ENCODE measurements at places on chromosomes 12 and 14.

- H3K4me1 ChIP-seq = no peaks in the 10 kb centered on the region
- no peak overlapping the region for H3K4me3 ChIP-seq
- no peaks in the 10 kb centered on the region for H3K36me3 ChIP-seq
- H3K27ac ChIP-seq = no peak overlapping the region
Observed at GRCh38 chr12:6987956-6988553, 17.3 kb downstream of the EMG1 start.

GRCh38 chr12:121580959-121581685, at the start of gene KDM2B:
TSS of gene KDM2B (minus strand) at chr12:121581023. CDS start at chr12:121580911, 112 bp downstream.
- no peaks in the 10 kb centered on the region for H3K27me3 ChIP-seq
- peaks cover 29% of the 10 kb centered on the region for H3K4me1 ChIP-seq
- no peak for DNase-seq

- H3K27ac ChIP-seq = no peak overlapping the region
- no peak for DNase-seq
- no peaks in the 10 kb centered on the region for H3K4me1 ChIP-seq
- no peaks in the 10 kb centered on the region for H3K27me3 ChIP-seq
- H3K4me3 ChIP-seq = no peak overlapping the region
Observed at GRCh38 chr12:89544022-89544421, 18.2 kb upstream of the POC1B start.

GRCh38 chr14:21093769-21094681, 4.4 kb downstream of the ZNF219 start:
- peaks cover 4% of the 10 kb centered on the region for H3K4me1 ChIP-seq
- DNase-seq = no peak
- H3K4me3 ChIP-seq = no peak overlapping the region
- H3K27me3 ChIP-seq = no peaks in the 10 kb centered on the region
- no peaks in the 10 kb centered on the region for H3K36me3 ChIP-seq
- H3K27ac ChIP-seq = no peak overlapping the region

- no peaks in the 10 kb centered on the region for H3K36me3 ChIP-seq
- no peaks in the 10 kb centered on the region for H3K27me3 ChIP-seq
- H3K4me3 ChIP-seq = no peak overlapping the region
- no peaks in the 10 kb centered on the region for H3K4me1 ChIP-seq
- H3K27ac ChIP-seq = no peak overlapping the region
Observed at GRCh38 chr12:2395354-2395977, 342.7 kb downstream of the CACNA1C start.

DNA sequence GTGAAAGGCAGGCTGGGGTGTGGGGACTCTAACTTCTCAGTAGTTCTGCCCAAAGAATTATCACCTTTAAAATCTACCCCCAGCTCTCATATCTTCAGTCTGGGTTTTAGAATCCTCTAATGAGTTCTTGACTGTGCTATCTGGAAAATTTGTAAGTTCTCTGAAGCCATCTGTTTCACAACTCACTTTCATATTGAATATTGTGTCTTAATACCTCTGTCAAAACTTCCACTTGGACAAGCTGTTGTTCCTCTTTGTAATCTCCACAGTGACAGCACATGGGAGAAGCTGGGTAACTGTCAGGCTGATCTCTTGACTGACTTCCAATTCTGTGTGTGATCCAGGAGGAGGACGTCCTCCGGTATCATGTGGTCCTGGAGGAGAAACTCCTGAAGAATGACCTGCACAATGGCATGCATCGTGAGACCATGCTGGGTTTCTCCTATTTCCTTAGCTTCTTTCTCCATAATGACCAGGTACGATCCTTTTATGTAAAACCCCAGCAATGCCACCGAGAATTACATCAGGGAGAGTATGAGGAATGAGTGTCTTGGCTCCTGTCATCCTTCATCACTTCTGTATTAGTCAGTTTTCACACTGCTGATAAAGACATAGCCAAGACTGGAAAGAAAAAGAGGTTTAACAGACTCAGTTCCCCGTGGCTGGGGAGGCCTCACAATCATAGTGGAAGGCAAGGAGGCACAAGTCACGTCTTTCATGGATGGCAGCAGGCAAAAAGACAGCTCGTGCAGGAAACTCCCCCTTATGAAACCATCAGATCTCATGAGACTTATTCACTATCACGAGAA, 111.9 kb downstream of the STAB2 start:
- H3K4me3 ChIP-seq = no peak overlapping the region
- no peaks in the 10 kb centered on the region for H3K36me3 ChIP-seq
- no peak overlapping the region for H3K27ac ChIP-seq

DNA sequence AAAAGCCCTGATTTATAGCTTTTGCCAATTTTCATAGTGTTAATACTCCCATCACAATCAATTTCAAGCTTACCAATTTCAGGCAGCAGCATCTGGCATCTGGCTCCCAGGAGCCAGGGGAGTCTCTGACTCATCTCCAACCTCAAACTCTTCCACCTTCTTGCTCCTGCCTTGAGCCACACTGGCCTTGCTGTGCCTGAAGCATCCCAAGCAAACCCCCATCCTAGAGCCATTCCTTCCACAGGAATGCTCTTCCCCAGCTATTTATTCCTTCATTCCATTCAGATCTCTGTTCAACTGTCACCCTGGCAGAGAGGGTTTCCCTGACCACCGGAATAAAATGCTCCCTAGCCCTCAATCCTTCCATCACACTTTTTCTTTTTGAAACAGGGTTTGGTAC, 13.9 kb upstream of the PPP1CC start:
- H3K36me3 ChIP-seq = no peaks in the 10 kb centered on the region
- H3K4me3 ChIP-seq = no peak overlapping the region
- DNase-seq = no peak
- H3K27ac ChIP-seq = no peak overlapping the region
- no peaks in the 10 kb centered on the region for H3K4me1 ChIP-seq
- no peaks in the 10 kb centered on the region for H3K27me3 ChIP-seq

- H3K4me3 ChIP-seq = no peak overlapping the region
- H3K4me1 ChIP-seq = no peaks in the 10 kb centered on the region
- H3K27me3 ChIP-seq = no peaks in the 10 kb centered on the region
- DNase-seq = no peak
- H3K36me3 ChIP-seq = no peaks in the 10 kb centered on the region
Observed at GRCh38 chr12:81610955-81611889, 147.9 kb downstream of the PPFIA2 start.

GRCh38 chr12:27711317-27711682, 668 bp downstream of the MRPS35 start:
- peaks cover 6% of the 10 kb centered on the region for H3K4me1 ChIP-seq
- no peak for DNase-seq
- H3K27me3 ChIP-seq = no peaks in the 10 kb centered on the region

DNA sequence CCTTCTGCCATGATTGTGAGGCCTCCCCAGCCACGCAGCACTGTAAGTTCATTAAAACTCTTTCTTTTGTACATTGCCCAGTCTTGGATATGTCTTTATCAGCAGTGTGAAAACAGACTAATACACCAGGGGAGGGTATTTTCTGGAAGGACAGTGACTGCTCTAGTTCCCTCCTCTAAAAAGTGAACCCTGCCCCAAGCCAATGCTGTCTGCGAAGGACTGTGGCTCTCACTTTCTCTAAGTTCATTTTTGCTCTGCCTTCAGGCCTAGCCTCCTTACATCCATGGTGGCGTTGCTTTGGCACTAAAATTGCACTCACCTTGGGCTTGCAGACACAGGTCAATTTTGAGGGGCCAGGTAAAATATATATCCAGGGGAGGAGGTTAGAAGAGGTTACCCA, 323.0 kb downstream of the VRK1 start:
- DNase-seq = no peak
- no peaks in the 10 kb centered on the region for H3K27me3 ChIP-seq
- H3K36me3 ChIP-seq = no peaks in the 10 kb centered on the region
- H3K27ac ChIP-seq = no peak overlapping the region

DNA sequence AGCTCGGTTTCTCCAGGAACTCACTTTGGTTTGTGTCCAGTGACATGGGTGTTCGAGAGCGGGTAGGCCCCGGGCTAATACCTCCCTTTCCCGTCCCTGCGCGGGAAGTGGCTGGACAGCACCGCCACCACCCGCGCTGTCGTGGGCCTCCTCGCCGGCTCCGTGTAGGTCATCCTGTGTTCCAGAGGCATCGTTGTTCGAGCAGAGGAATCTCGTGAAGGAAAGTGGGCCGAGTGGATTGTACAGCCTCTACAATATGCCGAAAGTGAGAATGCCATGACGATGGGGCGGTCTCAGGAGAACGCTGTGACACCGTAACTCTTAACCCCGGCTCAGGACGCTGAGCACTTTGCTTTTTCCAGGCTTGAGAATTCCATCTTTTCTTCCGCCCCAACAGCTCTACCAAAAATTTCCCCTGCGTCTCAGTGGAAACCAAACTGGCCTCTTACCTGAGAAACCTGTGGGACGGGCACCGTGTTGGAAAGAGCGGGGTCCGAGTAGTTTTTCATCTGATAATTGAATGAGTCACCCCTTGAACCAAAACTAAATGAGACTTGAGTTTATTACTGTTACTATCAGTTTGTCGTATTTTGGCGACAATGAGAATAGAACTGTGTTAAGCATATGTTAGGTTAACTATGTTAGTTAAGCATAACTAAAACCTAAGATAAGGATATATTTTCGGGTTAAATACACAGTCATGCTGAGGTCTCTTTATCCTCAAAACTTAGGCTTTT, 510 bp downstream of the EIF2S1 start:
- no peak for DNase-seq
- H3K36me3 ChIP-seq = peaks cover 28% of the 10 kb centered on the region
- peak overlapping the region; percentile 89 for H3K4me3 ChIP-seq
- peaks cover 31% of the 10 kb centered on the region for H3K4me1 ChIP-seq
- H3K27me3 ChIP-seq = no peaks in the 10 kb centered on the region

DNA sequence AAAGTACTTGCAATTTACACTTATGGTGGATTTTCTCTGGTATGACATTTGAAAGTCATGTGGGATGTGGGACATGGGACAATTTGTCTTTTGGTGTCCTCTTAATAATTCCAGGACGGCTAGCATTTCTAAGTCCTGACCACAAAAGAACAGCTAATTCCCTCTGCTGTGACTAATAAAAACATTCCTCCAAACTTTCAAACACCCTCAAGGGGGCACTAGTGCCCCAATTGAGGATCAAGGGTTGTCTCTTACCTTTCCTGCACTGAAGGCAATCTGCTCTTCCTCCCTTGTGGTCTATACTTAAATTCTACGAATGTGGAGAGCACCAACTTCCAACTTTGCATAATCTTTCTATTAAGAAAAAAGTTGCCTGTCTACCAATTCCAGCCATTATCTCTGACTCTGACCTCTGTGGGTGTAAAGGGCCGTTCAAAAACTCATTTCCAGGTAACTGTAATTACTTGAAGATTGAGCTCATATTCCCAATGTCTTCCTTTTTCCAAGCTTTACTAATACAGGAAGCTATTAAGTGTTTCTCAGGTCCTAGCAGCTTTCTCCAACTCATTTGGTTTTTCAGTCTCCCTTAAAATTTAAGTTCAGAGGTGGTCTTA, 210.2 kb downstream of the PTPRO start:
- no peaks in the 10 kb centered on the region for H3K36me3 ChIP-seq
- no peak overlapping the region for H3K27ac ChIP-seq
- no peak for DNase-seq
- H3K4me1 ChIP-seq = no peaks in the 10 kb centered on the region
- H3K4me3 ChIP-seq = no peak overlapping the region

GRCh38 chr14:80780500-80780899, 161.0 kb downstream of the CEP128 start:
- no peaks in the 10 kb centered on the region for H3K36me3 ChIP-seq
- no peaks in the 10 kb centered on the region for H3K4me1 ChIP-seq
- DNase-seq = no peak
- H3K27ac ChIP-seq = no peak overlapping the region

DNA sequence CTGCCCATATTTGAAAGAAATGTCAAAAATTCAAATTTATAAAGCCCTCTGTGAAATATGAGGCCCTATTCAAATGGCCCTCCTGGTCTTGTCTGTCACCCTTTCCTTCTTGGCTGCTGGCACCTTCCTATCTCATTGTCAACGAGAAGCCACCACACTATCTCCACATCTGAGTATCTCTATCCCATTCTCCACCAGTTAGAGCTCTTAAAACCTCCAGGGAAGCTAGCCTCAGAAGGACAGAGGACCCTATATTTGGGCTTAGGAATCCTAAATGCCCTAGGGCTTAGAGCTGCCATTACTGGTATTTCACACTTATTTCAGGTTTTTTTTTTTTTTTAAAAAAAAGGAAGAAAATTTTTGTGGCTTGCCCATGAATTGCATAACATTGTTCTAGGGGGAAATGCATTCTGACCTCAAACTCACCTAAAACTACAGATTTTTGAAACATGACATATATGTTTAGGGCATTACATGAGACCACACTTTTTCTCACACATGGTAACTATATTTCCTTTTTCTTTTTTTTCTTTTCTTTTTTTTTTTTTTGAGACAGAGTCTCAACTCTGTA, 25.0 kb downstream of the SLC25A21 start:
- H3K36me3 ChIP-seq = no peaks in the 10 kb centered on the region
- H3K27ac ChIP-seq = no peak overlapping the region
- DNase-seq = no peak
- H3K27me3 ChIP-seq = no peaks in the 10 kb centered on the region
- no peak overlapping the region for H3K4me3 ChIP-seq

- H3K36me3 ChIP-seq = no peaks in the 10 kb centered on the region
- H3K27me3 ChIP-seq = no peaks in the 10 kb centered on the region
- no peaks in the 10 kb centered on the region for H3K4me1 ChIP-seq
- H3K4me3 ChIP-seq = no peak overlapping the region
- no peak overlapping the region for H3K27ac ChIP-seq
Observed at GRCh38 chr12:106048016-106048415, 90.7 kb downstream of the NUAK1 start.

DNA sequence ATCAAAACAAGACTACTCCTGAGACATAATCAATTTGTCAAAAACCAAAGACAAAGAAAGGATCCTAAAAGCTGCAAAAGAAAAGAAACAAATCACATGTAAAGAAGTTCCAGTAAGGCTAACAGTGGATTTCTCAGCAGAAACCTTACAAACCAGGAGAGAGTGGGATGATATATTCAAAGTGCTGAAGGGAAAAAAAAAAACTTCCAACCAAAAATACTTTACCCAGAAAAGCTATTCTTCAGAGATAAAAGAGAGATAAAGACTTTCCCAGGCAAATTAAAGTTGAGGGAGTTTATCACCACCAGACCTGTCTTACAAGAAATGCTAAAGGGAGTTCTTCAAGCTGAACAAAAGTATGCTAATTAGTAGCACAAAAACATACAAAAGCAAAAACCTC, 91.9 kb upstream of the PPP2R5C start:
- no peak overlapping the region for H3K4me3 ChIP-seq
- H3K4me1 ChIP-seq = 0 out of 2 replicates have a peak, but pooled peaks cover 2% of the 10 kb centered on the region
- H3K27me3 ChIP-seq = no peaks in the 10 kb centered on the region
- H3K27ac ChIP-seq = no peak overlapping the region
- no peaks in the 10 kb centered on the region for H3K36me3 ChIP-seq

- H3K27ac ChIP-seq = no peak overlapping the region
- H3K27me3 ChIP-seq = peaks cover 3% of the 10 kb centered on the region
Observed at GRCh38 chr14:22497671-22498093, 91.3 kb downstream of the DAD1 start.

- H3K4me1 ChIP-seq = no peaks in the 10 kb centered on the region
- no peak for DNase-seq
- no peak overlapping the region for H3K27ac ChIP-seq
- no peaks in the 10 kb centered on the region for H3K36me3 ChIP-seq
Observed at GRCh38 chr12:98799146-98799810, 154.2 kb downstream of the APAF1 start.

DNA sequence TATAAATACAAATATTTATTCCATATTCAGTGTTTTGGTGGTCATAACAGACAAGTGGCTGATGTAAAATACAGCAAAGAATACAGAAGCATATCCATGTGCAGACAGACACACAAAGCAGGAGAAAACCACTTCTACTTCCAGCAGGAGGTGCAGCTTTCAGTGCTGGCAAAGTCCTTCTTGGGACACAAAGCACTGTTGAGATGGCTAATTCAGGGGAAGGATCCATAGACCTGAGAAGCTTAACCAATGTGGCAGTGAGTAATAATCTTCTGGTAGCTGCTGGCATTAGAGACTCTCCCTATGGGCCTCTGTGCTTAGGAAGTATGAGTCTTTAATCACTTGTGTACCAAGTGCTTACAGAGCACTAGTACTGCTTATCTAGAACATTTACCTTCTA, 26.8 kb downstream of the AMN1 start:
- H3K27ac ChIP-seq = no peak overlapping the region
- no peaks in the 10 kb centered on the region for H3K4me1 ChIP-seq
- no peaks in the 10 kb centered on the region for H3K27me3 ChIP-seq
- DNase-seq = no peak

Data from Panc1 (cell line).